ENCODE measurements at places on chromosomes 1 and 21.

GRCh38 chr1:203098914-203099520 is 13.2 kb upstream of the MYOG start:
- DNase-seq, result no peak

DNA sequence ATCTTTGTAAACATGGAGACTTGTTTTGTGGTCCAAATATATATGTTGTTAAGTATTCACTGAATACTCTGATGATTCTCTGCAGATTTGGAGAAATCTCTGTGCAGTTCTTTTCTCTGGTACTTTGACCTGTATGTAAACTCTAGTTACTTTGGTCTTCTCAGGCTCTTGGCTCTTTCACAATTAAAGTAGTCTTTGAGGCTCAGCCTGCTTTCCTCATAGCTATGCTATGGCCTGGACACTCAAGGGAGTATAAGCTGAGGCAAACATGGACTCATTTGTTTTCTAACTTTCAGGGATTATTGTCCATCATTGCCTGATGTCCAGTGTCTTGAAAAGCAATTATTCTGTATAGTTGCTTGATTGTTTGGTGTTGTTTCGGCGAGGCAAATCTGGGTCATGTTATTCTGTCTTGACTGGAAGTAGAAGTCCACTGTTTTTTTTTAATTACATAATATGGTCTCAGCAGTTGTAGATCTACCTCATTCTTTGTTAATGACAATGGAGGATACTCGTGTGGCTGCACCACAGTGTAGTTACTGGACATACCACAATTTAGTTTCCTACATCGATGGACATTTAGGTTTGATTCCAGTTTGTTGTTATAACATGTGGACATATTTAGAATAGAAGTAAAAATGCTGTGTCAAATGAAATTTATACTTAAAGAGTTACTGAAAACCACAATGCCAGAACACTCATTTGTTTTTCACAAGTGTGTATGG is 9.2 kb downstream of the PTBP2 start:
- no peak for DNase-seq

- no peak for DNase-seq
These were observed 229.6 kb downstream of the HHAT start for GRCh38 chr1:210558302-210558701.

DNA sequence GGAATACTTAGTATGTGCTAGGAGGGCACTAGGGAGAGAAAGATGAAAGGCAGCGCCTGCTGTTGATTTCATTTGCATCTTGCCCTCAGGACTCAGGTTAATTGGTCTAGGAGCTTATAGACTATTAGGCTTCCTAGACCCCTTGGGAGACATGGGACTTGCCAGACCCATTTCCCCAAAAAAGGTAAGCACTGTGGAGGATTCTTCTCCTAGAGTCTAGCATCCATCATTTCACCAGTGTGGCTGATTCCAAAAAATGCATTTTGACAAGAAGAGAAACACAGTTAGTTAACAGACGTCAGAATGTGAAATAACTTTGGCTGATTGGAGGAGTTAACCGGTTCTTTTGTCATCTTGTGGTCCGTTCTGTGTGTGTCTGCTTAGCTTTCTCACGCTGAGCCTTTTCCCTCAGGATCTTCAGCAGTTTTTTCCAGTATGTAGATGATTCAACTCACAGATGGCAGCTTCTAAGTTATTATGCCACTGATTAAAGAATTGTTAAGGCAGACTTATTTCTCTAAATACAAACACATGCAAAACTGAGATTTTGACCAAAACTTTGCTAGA is 108.8 kb downstream of the KIF26B start:
- no peak for DNase-seq

DNA sequence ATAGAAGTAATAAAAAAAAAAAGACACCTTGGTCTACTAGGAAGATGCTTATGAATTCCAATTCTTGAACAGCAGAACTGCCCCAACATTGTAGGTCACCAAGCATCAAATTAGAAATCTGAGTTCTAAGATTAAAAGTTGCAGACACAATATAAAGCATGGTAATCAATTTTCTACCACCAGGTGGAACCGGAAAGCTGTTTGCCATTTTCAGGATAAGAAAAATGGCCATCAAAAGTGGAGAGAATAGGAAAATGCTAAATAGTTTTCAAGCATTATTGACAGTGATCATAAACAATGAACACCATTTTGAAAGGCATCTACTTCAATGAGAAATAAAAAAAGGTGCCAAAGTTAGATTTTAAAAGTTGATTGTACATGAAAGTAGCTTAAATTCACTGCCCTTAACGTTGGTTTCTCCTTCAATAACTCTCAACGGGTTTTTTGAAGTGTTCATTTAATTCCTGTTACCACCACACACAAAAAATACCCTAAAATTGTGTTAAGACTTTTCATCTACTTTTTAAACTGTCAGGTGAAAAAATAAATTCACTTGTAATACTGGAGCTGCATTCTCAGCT is 252.9 kb downstream of the KCNT2 start:
- DNase-seq, result no peak

DNA sequence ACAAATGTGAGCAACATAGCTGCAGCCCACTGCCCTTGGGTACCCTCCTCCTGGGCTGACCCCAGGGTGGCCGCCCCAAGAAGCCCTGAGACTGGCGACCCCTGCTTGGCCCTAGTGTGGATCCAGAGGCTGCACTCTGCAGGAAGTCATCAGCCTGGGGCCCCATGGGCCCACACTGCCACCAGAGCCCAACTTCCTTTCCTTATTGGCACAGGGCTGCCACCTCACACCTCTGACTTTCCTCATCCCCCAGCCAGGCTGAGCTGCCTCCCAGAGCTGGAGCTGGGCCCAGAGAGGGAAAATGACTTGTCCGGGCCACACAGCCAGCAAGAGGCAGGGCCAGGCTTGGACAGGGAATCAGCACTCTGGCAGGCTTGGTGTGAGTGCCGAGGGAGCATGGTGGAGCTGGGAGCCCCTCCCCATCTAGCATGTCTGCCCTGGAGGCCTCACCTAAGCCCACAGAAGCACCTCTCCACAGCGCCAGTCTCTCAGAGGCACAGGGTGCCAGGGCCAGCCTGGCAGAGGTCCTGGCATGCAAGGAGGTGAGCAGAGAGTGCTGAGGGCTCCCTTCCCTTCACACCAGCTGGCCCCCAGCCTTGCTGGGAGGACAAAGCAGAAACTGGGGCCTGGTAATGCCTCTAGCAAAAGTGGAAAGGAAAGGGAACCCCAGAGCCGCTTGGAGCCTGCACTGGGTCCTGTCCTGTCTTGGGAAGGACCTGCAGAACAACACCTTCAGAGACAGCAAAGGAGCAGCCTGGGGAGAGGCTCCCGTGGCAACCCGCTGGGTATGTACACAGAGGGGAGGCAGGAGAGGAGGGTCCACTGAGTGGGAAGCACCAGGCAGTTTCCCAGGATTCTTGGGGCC is 3.2 kb downstream of the RAP1GAP start:
- no peak for DNase-seq

DNA sequence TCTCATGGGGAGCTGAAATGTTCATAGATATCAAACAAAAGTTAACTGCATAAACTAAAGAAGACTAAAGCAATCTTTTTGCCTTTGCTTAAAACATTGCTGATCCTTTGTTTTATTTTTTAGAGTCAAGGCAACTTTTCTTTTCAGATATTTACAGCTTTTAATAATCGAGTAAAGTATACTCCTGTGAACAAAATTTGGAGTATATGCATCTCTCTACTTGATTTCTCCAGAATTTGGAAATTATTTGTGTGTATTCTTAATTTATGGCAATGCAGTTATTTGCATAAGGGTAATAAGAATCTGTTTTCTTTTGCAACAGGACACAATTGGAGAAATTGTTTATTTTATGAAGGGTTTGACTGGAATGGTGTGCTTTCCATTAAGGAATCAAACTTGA is 4.2 kb upstream of the AQP10 start:
- no peak for DNase-seq

- no peak for DNase-seq
These were observed 102.4 kb downstream of the FMN2 start for GRCh38 chr1:240194120-240194519.

- no peak for DNase-seq
These were observed 19.6 kb upstream of the PIK3R3 start for GRCh38 chr1:46152016-46152415.

DNA sequence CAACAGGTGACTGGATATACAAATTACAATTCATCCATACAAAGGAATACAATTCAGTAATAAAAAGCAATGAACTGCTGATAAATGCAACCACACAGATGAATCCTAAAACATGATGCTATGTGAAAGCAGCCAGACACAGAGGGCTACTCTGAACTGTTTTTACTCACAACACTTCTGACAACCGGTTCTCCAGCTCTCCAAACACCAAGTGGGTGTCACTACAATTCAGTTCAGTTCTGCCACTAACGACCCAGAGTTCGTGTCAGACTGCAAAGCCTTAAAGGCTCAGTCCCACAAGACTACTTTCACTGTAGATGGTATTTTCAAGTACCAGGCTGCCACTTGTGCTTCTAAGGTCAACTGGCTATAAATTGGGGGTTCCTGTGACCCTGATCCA is 119.4 kb downstream of the SLC16A1 start:
- DNase-seq, result no peak

DNA sequence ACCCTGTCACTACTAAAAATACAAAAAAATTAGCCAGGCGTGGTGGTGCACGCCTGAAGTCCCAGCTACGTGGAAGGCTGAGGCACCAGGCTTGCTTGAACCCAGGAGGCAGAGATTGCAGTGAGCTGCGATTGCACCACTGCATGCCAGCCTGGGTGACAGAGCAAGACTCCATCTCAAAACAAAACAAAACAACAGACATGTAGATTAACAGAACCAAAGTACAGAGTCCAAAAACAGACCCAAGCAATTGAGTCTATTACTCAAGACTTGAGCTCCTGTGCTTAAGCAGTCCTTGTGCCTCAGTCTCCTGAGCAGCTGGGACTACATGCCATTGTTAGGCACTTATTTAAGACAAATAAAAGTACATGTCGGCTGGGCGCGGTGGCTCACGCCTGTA is 9.5 kb upstream of the ACOT11 start:
- DNase-seq, result no peak

DNA sequence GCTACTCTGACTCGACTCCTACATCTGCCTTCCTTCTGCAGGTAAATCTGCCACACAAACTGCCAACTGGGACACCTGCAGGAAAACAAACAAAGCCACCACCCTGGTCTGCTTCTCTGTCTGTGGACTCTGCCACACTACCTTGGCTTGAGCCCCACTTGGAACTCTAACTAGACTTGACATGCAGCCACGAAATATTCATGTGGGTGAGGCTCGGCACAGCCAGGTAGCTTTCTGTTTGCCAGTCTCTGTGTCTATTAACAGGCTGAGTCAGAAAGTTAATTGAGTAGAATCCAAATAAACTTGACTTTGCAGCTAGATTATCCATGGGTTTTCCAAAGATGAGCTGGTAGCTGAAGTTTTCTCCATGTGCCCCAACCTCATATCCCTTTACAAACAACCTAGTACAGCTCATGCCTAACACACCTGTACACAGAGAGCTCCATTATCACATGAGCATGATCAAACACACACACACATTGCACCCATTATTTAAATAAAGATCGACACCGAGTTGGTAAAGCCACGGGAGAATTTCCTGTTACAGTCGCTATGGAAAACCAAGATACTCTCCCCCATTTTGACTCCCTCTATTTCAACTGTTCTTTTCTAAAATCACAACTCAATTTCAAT is 808 bp downstream of the C1orf116 start:
- no peak for DNase-seq

DNA sequence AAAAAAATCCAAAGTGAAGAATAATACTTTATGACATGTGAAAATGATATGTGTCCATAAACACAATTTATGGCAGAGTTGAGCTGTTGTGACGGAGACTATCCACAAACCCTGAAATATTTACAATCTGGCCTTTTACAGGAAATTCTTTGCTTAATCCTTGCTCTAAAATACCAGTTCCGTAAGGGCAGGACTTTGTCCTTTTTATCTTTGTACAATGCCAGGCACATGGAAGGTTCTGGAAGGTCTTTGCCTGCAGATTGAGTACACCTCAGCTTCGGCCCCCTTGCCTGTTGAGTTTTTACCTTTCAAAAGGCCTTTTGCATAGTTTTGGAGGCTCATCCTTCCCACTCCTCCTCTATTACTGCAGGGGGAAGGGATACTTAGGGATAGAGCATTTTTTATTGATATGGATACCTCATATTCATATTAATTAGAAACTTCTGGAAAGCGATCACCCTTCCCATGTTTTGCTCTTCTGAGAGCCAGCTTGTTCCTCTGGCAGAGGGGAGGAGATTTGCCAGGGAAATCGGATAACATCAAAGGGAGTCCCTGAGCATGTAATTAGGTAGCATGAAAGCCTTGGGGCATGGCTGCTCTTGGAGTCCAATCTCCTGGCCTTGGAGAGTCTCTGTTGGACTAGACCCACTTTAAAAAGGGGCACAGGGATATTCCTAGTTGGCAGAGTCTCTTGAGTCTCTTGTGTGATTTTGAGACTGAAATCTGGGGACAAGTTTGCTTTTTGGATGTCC is 217.1 kb downstream of the KCNJ6 start:
- DNase-seq, result no peak

- DNase-seq, result no peak
These were observed 33.2 kb downstream of the NHLH2 start for GRCh38 chr1:115807723-115808122.

DNA sequence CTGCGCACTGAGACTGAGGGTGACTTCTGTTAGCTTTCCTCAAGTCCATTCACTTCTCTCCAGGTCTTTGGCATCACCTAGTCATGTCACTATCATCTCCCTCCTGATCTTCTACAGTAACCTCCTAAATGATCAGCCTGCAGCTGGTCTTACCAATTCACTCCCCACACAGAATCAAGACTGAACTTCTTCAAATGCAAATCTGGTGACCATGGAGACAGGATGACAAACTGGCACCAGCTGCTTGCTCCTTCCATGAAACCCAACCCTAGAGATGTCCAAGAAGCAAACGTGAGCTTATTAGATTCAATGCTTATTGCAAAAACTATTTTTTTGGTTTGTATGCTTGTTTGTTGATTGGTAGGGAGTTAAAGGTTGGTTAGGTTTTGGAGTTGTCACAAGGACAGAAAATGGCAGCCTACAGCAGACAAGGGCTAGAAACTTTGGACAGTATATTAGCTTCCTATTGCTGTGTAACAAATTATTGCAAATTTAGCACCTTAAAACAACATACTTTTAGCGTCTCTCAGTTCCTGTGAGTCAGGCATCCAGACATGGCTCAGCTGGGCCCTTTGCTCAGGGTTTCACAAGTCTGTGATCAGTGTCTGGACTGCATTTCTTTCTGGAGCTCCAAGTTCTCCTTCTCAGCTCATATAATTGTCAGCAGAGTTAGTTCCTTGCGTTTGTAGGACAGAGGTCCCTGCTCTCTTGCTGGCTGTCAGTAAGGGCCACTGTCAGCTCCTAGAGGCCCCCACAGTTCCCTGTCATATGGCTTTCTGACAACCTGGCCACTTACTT is 53.3 kb upstream of the GJA8 start:
- no peak for DNase-seq

DNA sequence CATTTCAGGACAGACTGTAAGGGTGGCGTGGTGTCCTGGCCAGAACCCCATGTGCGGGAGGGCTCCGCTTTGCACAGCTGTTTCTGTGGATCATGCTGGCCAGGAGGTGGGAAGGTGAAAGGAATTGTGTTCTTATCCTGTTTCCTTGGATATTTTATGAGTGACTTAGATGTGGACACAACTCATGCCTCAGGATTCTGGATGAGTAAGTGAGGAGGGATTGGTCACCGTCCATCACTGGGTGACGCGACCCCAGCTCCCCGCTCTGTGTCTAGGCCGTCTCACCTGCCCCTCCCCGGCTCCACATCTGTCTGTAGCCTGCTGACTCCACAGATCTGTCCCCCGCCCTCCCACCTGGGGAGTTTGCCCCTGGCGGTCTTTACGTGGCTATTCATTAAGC is 48.8 kb downstream of the PIK3CD start:
- DNase-seq, result no peak

Data from stimulated activated CD8-positive, alpha-beta memory T cell treated with anti-CD3 and anti-CD28 coated beads, Interleukin-2, amount 100 ng/mL, for 1 hour (primary cell).